Hematopoietic multipotent progenitor cell treated with erythropoietin and hydrocortisone succinate and interleukin-3 and kit ligand, for 15 days (in vitro differentiated cells): ENCODE measurements at places on chromosomes 7 and 10.

- no peak for DNase-seq
Measured at GRCh38 chr7:25322473-25322872, 94.2 kb upstream of the NPVF start.

DNA sequence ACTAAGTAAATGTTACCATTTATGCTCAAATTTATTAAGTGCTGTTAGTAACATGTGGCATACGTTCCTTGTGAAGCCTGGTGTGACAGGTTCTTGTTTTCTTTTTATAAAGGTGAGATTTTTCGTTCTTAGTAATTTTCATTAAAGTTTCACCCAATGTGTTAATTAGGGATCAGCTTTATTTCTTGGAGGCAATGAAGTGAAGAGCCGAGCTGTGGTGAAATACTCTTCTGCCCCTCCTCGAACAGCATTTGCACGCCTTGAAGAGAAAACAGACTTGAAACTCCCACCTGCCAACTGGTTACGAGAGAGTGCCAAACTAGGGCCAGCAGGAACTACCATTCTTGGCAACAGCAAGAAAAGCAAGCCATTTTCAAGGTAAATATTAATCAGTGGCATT, 1.5 kb downstream of the EDRF1 start:
- DNase-seq, result no peak

DNA sequence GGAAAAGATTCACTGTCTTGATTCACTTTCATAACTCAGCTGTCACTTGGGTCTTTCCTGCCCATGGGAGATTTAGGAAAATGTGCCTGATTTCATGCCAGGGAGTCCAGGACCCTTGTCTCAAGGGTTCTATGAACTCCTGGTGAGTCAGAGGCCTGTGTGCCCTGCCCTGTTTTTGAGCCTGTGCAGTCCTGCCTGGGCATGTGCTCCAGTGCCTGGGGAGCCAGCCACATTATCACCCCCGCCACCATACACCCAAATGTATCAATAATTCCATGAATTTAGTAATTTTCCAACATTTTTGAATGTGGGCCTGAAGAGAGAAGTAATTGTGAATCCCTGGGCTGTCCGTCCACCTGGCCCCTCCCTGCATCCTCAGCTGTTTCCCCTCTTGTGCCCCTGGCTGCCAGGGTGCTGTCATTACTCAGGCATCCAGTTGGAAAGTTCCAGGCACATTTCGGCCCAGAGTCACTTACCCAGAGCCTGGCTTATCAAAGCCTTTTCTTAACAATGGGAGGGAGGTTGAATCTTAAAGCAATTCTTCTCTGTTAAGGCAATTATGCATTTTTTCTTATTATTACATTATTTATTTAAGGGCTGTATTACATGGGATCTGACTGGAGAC, 287.8 kb upstream of the CDC14C start:
- no peak for DNase-seq

- DNase-seq, result no peak
Measured at GRCh38 chr7:44960011-44960580, 18.7 kb downstream of the MYO1G start.

DNA sequence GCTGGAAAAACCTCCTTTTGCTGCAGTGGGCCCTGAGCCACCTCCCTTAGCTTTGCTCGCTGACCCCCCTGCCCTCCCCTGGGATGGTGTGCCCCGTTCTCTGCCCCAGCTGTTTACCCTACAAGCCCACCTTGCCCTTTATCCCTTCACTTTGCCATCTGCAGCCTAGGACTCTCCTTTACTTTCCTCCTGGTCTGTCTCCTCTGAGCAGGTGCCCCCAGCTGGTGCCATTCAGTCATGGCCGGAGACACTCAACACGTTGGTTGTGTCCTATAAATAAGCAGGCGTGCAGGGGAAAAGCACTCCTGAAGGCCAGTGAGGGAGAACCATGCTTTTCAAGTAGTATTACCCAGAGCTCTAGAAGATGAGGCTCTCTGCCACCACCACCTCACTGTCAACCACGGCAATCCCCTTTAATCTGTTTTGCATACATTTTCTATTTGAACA, 6.1 kb downstream of the RASSF4 start:
- no peak for DNase-seq
